HCEC 1CT (cell line): ENCODE measurements at places on chromosomes 3 and 15.

DNA sequence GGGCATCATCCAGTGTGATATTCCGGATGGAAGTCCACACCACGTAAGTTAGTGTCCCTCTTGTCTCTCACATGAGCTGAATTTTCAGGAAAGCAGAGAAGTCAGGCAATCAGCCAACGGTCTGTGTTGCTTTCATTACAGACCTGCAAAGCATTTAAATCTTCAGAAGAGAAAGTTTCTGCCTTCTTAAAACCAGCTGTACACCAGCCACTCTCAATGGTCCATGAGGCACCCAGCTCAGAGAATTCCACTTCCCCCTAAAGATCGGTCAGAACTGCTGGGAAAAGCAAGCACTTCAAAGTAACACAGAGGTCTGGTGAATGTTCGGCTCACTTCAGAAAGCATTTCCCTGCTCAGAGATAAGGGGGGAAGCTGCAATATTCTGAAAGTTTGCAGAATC, 903.7 kb downstream of the EPHA3 start:
- no peak for DNase-seq

GRCh38 chr3:2839876-2840275, 270.3 kb downstream of the IL5RA start:
- DNase-seq = peak; percentile 15

DNA sequence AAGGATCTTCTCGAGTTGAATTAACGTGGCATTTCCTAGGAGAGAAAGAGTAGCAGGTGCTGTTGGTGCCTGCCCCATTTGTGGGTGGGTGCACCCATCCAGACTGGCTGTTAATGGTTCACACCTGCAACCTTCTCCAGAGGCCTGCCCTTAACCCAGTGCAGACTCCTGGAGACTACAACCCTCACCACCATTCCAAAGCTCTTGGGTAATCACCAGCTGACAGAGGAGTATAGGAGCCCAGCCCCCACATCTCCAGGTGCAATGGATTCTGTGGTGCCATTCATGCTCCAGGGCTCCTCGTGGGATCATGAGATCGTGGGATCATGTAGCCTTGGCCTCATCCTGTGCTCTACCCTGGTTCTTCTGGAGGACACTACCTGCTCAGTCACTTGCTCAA, 60.2 kb downstream of the SEMA5B start:
- DNase-seq = no peak

- no peak for DNase-seq
These were observed 159.4 kb downstream of the ZIC4 start for GRCh38 chr3:147246906-147247305.
